T-helper 1 cell (primary cell): ENCODE measurements at places on chromosomes 3 and 15.

DNA sequence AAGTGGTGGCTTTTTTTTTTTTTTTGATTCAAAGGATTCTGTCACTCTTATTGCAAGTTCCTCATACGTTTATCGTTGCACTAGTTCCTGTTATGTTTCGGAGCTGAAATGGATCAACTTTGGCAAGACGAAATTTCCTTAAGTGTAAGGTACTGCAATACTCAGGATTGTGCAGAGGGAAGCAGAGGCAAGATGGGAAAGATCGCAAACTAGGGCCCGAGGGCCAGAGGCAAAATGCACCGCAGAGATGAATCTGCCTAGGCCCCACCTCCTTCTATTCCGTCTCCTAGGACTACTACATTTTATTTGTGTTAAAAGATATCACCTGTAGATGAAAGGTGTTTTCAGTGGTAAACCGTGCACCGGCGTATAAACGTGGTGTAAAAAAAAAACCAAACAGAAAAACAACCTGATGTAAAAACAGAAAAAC, 331 bp downstream of the RNU6-1 start:
- no peak for DNase-seq

DNA sequence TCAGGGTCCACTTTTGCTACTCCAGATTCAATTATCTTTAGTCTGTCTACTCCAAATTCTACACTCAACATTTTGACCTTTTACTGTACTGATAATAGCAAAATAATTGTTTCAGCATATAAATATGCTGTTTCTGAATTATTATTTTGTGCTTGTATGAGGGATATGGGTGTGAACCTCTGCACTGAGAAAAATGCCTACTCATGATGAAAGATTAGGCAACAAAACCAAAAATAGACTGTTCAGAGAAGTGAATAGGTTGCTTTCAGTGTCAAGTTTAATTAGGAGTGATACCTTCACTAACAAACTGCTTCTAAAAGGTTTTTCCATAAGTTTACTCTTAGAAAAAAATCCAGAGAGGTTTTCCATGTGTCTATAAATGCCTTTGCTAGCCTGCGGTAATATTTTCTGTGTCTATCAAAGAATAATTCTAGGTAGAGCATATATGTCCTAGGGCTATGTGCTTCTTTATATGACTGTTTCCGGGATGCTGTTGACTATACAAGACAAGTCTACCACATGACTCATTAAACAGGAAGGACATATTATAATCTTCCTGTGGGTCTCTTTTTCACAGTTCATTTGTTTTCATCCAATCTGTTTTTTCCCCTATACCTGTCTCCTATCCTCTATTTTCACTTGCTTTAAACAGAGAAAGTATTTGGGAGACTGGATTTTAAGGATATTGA, 218.5 kb upstream of the TTC14 start:
- no peak for DNase-seq

DNA sequence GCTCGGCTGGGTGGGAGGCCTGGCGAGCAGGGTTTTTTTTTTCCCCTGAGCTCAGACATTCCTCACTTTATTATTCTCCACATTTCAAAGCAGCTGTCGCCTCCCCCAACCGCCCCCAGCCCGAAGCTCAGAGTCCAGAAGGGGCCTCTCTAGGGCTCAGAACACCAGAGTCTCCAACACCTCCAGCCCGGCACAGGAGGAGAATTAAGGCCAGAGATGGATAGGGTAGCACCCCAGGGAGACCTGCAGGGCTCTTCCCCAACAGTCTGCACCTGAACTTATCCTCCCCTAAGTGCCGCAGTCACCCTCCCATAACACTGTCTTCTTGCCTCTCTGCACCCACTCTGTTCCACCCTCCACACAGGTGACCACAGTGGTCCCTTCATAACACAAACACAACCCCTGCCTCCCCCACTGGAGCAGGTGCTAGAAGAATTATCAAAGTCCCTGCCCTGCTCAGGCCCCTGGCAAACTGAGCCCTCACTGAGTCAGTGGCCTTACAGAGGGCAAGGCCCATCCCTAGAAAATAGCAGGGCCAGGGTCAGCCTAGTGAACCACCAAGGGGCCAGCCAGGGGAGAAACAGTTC, 14.1 kb downstream of the MYL3 start:
- no peak for DNase-seq

GRCh38 chr3:117811786-117812185, 1102.2 kb downstream of the TUSC7 start:
- no peak for DNase-seq

DNA sequence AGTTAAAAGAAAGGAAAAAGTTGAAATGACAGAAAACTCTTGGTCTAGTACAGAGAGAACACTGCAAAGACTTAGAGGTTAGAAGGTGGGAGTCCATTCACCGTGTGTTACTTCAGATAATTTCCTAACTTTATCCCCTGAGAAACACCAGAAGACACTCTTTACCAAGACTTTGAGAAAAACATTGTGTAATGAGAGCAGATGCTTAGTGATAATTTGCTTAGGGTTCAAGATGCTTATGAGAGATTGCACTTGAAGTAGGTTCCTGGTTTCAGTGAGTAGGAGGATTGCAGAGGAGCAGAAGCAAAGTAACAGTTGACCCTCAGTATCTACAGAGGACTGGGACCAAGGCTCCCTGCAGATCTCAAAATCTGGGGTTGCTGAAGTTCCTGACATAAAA, 594.1 kb downstream of the NR2F2 start:
- no peak for DNase-seq

GRCh38 chr3:141360888-141361598, 7.3 kb upstream of the ZBTB38 start:
- peak; percentile 56 for DNase-seq

DNA sequence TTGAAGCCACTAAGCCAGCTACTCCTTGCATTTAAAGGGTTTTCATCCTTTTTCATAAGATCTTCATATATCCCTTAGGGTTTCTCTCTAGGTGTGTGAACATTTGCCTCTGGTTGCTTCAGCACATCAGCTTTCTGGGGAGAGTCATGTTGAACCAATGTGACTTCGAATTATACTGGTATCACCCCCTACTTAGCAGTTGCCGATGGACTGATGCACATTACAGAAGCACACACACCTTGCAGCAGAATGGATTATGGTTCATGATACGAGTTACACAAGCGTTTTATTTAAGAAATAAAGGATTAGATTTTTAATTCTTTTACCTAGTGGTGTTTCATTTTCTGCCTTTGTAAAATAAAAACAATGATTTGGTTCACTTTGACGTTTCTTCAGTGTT, 39.6 kb downstream of the FBXO22 start:
- DNase-seq, result no peak
